Posterior cingulate gyrus (tissue), 11 donors: ENCODE measurements at places on chromosomes 7 and 10.
A peak's percentile ranks its signal among the peaks of the same experiment; 100 is the strongest.

DNA sequence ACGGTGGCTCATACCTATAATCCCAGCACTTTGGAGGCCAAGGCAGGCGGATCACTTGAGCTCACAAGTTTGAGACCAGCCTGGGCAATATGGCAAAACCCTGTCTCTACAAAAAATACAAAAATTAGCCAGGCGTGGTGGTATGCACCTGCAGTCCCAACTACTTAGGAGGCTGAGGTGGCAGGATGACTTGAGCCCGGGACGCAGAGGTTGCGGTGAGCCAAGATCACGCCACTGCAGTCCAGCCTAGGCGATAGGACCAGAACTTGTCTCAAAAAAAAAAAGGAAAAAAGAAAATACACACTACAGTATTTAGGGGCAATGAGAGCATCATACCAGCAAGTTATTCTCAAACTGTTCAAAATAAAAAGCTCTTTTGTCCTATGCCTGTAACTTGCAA is 59.5 kb downstream of the ABI1 start:
- no peak for DNase-seq

DNA sequence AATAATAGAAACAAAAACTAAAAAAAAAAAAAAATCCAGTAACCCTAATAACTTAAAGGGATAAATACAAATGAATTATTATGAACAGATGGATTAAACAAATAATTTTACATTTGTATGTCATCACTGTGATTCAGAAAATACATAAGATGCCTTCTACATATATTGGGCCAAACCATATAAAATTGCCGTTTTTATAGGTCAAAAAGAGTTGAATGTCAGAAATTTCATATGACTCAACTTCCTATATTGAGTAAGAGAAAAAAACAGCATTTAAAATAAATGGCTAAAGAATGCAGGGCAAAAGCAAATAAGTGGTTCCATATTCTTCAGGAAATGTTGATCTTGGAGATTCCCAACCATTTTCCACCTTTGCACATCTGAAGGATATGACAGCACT is 9.4 kb downstream of the SLC35B4 start:
- no peak for DNase-seq

- peak; percentile 59 for DNase-seq
These were observed 94.1 kb downstream of the PIP4K2A start for GRCh38 chr10:22620140-22620857.

GRCh38 chr7:133912916-133913697 is 214.0 kb upstream of the LRGUK start:
- DNase-seq, result no peak

DNA sequence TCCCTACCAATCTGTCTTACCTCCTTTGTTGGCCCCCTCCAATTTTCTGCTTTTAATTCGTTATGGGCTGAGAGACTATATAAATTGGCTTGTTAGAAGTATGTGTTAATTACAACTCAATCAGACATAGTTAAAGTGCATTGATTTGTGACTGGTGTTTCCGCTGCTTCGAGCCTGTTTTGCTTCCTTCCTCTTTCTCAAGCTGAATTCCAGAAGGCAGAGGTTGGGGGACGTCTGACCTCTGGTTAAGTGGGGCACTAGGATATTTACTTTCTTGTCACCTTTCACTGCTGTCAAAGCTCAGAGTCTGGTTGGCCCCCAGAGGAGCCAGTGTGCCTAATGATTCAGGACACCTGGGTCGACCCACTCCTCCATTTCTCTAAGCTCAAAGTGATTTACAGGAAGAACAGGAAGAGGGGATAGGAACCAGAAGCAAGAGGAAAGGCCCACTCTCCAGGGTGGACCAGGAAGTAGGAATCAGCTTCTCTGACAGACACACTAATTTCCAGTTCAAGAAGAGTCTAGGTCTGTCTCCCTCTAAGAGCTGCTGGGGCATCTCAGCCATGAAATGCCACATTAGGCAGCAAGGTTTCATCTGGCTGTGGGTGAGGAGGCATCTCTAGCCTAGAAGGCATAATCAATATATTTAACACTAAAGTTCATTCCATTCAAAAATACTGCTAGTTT is 397.2 kb upstream of the NPVF start:
- DNase-seq, result no peak

DNA sequence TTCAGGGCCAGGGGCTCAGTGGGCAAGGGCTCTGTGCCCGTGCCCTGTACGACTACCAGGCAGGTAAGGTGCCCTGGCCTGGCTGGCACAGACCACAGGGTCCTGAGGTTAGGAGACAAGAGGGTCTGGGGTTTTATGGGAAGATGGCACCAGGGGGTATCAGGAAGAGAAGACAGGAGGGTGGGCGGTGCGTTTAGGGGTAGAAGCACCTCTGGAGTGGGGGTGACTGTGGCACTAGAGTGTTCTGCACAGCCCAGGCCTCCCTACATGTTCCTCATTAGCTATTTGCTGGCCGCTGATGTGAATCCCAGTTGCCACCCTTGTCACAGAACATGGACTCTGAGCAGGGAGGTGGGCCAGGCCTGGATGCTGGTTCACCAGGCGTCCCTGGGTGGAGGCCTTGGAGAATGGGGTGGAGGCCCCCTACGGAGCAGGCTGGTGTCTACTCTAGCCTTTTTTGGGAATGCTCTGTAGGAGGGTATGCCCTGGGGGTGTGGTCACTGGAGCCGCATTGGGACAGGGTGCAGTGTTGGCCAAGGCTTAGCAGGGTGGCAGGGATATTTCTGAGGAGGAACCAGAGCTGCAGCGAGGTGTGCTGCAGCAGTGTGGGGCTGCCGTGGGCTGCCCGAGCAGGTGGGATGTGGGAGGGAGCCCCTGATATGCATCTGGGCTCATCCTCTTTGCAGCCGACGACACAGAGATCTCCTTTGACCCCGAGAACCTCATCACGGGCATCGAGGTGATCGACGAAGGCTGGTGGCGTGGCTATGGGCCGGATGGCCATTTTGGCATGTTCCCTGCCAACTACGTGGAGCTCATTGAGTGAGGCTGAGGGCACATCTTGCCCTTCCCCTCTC is 5.0 kb downstream of the PGAM2 start:
- DNase-seq, result no peak

GRCh38 chr7:147245274-147245673 is 1128.7 kb downstream of the CNTNAP2 start:
- peak; percentile 49 for DNase-seq

DNA sequence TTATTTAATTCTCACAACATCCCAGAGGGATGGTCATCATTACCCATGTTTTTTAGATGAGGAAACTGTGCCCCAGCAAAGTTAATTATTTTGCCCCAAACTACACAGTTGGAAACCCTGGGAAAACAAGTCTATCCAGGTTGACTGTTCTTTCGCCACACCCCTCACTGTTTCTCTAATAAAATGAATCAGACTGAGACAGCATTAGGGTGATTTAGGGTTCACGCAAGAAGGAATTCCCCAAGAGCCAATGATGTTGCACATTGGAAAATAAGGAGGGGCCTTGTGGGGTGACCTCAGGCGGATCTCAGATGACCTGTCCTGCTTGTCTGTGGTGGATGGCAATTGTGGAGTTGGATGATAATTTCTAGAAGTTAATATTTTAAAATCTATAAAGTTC is 135.7 kb upstream of the TBX20 start:
- DNase-seq, result no peak

GRCh38 chr10:70135684-70136083 is 3.1 kb upstream of the AIFM2 start:
- no peak for DNase-seq

- no peak for DNase-seq
These were observed 348.2 kb upstream of the C7orf33 start for GRCh38 chr7:148242294-148242821.

- no peak for DNase-seq
These were observed 27.9 kb downstream of the CADPS2 start for GRCh38 chr7:122858320-122858719.

DNA sequence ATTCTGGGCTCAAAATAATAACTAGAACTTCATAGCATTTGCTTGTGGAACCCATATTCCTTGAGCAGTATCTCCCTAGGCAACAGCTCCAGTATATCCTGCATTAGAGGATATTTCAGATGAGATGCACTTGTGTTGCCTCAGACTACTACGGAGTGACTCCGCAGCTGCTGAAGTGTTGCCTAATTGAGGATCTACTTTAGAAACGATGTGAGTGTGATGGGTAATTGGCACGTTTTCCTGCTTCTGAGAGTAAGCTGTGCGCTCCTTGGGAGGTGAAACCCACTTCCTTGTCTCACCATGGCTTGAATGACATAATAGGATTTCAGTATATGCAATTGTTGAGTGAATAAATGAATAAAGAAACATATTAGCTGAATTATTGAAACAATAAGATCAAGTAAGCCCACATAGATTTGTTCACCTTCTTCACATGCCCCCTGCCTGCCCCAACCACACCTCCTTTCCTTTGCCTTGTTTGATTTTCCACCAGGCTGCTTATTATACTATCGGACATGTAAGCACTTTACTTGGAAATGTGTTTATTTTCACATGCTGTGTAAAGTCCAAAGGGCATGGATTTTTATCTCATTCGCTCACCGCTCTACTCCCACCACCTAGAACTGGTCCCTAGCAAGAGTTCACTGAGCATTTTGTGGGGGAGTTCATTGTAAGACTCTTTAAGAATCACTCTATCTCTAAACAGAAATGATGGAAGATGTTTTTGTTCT is 303.8 kb downstream of the KCNMA1 start:
- no peak for DNase-seq

GRCh38 chr7:74430961-74431466 is 22.7 kb upstream of the GTF2IRD1 start:
- DNase-seq, result peak; percentile 60

DNA sequence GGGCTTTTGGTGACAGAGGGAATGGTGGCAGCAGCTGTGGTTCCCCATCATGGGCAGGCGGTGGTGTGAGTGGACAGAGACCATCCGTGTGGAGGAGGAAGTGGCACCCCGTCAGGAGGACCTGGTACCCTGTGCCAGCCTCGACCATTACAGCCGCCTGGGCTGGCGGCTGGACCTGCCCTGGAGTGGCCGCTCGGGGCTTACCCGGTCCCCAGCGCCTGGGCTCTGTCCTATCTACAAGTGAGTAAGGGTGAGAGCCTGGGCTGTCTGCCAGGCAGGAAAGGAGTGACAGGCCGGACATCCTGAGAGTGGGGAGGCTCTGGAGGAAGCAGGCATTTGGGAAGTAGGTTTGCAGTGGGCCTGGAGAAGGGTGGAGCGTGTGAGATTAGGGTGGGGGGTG is 2.9 kb upstream of the ZNF467 start:
- DNase-seq, result peak; percentile 87

- DNase-seq, result no peak
These were observed 25.0 kb downstream of the IFIT3 start for GRCh38 chr10:89352802-89353201.

DNA sequence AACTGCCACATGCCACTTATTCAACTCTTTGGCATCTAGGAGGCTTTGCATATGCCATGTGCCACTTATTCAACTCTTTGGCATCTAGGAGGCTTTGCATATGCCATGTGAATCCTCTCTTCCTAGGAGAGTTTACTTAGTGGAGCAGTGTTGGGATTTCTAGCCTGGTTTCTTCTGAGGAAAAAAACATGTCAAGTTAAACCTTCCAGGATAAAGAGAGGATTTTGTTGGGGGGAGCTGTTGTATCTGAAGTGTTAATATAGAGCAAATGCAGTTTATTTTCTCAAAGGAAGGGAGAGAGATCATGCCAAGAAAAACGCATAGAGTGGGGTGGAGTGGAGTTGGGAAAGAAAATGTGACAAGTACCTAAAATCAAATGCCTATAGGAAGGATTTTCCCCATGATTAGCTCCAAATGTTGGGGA is 91.5 kb downstream of the MCU start:
- no peak for DNase-seq

- DNase-seq, result no peak
These were observed 220.2 kb upstream of the SH2B2 start for GRCh38 chr7:102066476-102066875.

- no peak for DNase-seq
These were observed 60.0 kb downstream of the DGKB start for GRCh38 chr7:14842523-14842922.

DNA sequence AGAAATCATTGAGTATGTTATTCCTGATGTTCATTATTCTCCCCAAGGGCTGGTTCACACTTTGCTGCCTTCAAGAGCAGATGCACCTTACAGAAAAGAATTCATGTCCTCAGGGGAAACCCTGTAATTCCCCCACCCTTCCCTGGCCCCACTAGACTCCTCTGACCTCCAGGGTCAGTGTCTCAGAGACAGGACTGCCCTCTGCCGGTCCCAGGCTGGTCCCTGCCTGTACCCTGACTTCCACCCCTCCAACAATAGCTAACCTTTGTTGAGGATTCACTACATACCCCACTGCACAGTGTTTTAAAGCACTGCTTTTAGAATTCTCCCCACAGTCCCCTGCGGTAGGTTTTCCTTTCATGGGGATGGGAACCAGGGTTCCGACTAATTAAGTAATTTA is 4.4 kb upstream of the SEPHS1 start:
- DNase-seq, result no peak

DNA sequence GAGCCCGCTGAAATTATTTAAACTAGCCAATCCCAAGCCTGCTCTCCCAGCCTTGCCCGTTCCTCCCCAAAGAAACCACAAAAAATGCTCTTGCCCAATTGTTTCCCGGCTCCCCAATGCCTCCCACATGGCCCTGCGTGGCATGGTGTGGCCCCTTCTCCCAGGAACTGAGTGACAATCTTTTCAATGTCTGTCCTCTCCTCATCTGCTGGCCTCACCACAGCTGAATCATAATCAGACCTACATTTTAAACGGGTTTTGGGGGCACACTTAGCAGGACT is 201.5 kb downstream of the PRPF18 start:
- DNase-seq, result no peak

DNA sequence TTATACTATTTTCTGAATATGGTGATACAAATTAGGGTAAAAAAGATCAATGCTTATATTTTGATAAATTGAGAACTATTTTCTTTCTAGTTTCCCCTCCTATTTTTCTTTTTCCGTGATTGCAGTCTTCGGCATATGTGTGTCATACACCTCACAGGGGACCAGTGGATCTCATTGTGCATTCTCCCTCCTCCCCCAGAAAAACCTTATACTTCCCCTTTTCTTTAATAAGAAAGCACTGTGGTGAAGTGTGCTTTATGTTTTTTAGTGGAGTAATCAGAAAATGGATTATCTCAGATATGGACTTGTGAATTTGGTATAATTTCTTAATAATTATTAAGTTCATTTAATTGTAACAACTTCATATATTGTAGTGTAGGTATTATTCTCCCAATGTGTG is 72.8 kb downstream of the BICC1 start:
- no peak for DNase-seq

- peak; percentile 47 for DNase-seq
These were observed 15.1 kb upstream of the TTYH3 start for GRCh38 chr7:2616387-2617324.

GRCh38 chr10:128776673-128777252 is 650.5 kb upstream of the MKI67 start:
- DNase-seq, result no peak

DNA sequence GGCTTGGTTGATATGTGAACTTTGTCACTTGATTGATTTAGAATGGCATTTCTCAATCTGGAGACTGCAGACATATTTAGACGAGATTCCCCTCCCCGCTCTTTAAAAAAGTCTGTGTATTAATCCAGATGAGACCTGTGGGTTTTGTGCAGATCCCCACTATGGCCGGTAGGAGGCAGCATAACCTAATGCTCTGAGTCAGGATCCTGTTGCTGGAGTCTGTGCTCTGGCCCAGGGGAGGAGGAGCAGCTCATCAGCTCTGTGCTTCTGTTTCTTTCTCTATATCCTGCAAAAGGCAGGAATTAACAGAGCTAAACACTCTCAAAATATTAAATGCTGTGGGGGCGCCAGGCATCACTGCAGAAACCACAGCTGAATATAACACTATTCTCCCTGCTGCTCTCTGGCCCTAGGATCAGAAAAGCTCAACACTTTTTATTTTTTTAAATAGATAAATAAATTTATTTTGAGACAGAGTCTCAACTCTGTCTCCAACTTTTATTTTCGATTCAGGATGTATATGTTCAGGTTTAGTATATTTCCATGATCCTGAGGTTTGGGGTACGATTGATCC is 23.9 kb upstream of the SEPHS1 start:
- DNase-seq, result peak; percentile 62
